ENCODE measurements at places on chromosomes 12 and 14.

GRCh38 chr14:87111126-87111525 lies 881.9 kb downstream of the GALC start:
- no peak for DNase-seq

DNA sequence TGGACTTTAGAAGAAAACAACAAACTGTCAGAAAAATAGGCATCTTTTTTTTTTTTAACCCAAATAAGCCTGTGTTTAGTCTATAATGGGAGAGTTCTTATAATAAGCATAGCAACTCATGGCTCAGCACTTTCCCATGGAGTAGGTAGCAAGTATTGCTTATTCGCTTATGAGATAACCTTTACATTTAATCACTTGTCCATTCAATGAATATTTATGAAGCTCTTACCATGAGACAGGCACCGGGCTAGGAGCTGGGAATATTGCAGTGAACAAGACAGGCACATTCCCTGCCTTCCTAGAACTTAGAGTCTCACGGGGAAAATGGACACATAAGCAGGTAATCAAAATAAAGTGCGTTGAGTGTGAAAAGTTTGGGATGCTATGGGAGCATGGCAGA lies 10.0 kb upstream of the DCP1B start:
- DNase-seq = no peak

- DNase-seq = no peak
Measured at GRCh38 chr12:2884810-2885209, 5.9 kb upstream of the TULP3 start.

GRCh38 chr12:131413471-131413870 lies 297.4 kb upstream of the SFSWAP start:
- no peak for DNase-seq

DNA sequence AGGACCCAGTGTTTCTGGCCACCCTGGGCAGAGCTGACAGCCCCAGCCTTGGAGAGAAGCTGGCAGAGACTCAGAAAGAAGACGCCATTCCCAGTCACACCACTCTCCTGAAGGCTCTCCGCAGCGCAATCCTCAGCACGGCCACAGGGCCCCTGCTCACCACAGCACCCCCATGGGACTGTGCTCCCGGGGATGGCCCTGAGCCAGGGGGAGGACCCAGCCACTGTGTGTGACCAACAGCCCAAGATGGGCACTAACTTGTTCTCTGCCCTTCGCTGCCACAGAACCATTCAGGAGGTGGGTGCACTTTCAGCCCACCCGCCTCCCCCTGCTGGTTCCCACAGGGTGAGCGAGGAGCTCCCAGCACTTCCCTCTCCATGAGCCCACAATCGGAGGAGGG lies 57.1 kb downstream of the CCNK start:
- no peak for DNase-seq
